ENCODE measurements at places on chromosomes 4 and X.

DNA sequence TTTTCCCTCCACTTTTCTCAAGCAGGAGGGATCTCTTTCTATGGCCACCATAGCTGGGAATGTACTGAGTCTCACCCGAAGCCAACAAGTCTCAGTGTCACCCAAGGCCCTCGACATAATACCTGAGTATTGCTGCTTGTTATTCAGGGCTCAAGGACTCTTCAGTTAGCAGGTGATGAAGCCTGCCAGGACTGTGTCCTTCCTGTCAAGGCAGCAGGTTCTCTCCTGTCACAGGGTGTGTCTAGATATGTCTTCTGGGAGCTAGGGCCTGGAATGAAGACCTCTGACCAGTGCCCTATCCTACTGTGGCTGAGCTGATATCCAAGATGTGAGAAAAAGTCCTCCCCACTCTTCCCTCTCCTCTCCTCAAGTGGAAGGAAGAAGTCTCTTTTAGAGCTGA lies 391.0 kb upstream of the DIPK2B start:
- no peaks in the 10 kb centered on the region for H3K27me3 ChIP-seq
- H3K4me3 ChIP-seq, result no peak overlapping the region
- DNase-seq, result no peak

GRCh38 chrX:130170752-130171445 lies 863 bp upstream of the RAB33A start:
- H3K27ac ChIP-seq, result peak overlapping the region; percentile 92
- DNase-seq, result peak; percentile 69

DNA sequence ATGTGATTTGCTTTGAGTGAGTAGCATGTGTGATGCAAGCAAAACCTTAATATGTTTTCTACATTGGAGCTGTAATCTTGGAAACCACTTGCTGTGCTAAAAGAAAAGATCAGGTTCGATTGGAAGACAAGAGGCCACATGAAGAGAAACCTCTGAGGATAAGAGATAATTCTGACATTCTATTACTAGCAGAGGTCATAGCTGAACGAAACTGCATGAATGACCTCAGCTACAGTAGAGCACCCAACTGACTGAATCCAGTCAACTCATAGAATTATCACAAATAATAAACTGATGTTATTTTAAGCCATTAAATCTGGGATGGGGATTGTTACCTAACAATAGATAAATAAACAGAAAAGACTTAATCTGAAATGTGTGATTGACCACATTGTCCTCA lies 147.1 kb downstream of the CAMK2D start:
- H3K36me3 ChIP-seq, result peaks cover 6% of the 10 kb centered on the region
- H3K4me3 ChIP-seq, result no peak overlapping the region
- H3K27me3 ChIP-seq, result no peaks in the 10 kb centered on the region
- no peak overlapping the region for H3K27ac ChIP-seq

GRCh38 chr4:166886718-166887117 lies 347.6 kb downstream of the SPOCK3 start:
- H3K4me3 ChIP-seq, result no peak overlapping the region
- DNase-seq, result no peak
- no peaks in the 10 kb centered on the region for H3K4me1 ChIP-seq
- H3K36me3 ChIP-seq, result no peaks in the 10 kb centered on the region

- H3K27ac ChIP-seq, result no peak overlapping the region
- peaks cover 49% of the 10 kb centered on the region for H3K36me3 ChIP-seq
- DNase-seq, result no peak
- no peaks in the 10 kb centered on the region for H3K27me3 ChIP-seq
- H3K4me3 ChIP-seq, result no peak overlapping the region
Observed at GRCh38 chr4:38099908-38100407, 139.8 kb downstream of the PTTG2 start.

DNA sequence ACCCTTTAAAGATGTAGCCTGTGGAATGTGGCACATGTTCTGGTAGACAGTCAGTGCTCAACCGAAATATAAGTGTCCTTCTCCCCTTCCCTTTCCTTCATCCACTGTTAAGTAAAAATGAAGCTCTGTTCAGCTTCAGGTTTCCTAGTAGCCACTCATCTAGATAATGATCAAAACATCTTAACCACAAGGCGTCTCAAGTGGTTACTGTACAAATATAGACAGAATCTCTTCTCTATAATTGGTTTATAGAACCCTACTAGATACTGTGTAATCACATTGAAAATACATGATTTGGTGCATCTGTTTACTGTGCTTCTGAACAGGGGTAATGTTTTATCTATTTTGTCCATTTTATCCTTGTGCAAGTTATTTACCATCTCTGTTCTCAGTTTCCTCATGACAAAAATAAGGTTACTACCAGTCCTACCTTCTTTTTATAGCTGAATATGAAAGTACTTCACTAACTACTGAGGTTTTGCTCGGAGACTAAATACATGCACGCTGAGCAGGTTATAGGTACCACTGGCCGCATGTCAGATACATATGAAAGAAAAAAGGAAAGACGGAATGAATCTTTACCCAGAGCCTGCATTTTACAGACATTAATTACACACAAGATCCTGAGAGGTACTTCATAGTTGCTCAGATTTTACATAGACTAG lies 20.3 kb upstream of the SLC25A4 start:
- H3K4me1 ChIP-seq, result peaks cover 13% of the 10 kb centered on the region
- H3K27ac ChIP-seq, result no peak overlapping the region
- H3K27me3 ChIP-seq, result peaks cover 64% of the 10 kb centered on the region
- no peak overlapping the region for H3K4me3 ChIP-seq

DNA sequence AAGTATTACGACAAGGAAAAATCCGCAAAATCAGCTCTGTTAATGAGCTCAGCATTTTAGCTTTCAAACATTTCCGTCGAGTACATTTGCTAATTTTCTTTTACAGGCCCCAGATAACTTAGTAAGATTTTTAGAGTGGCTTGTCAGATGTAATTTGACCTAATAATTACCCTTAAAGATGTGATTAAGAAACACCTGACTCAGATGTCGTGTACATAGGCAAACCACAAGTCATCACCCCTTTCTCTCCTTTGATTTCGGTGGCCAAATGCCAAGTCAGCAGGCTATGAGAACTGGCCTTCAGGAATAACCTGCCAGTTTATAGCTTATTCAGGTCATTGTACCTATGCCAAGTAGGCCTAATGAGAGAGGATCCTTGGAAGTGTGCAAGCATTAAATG lies 369.6 kb downstream of the PCDH7 start:
- no peaks in the 10 kb centered on the region for H3K36me3 ChIP-seq
- H3K4me1 ChIP-seq, result no peaks in the 10 kb centered on the region
- H3K4me3 ChIP-seq, result no peak overlapping the region
- no peak for DNase-seq
- H3K27ac ChIP-seq, result no peak overlapping the region

GRCh38 chr4:45302828-45303227 lies 576.5 kb upstream of the GNPDA2 start:
- H3K27ac ChIP-seq, result no peak overlapping the region
- H3K36me3 ChIP-seq, result no peaks in the 10 kb centered on the region
- no peaks in the 10 kb centered on the region for H3K27me3 ChIP-seq
- no peak overlapping the region for H3K4me3 ChIP-seq
- H3K4me1 ChIP-seq, result no peaks in the 10 kb centered on the region
- no peak for DNase-seq
